NCI-H1417 treated with DMSO at 0.1 percent for 48 hours (cell line): ENCODE measurements at places on chromosomes 16 and 17.

- no peak for DNase-seq
Measured at GRCh38 chr17:72682605-72683004, 409.9 kb downstream of the SLC39A11 start.

- DNase-seq, result no peak
Measured at GRCh38 chr17:63544467-63545301, 5.6 kb upstream of the DCAF7 start.

DNA sequence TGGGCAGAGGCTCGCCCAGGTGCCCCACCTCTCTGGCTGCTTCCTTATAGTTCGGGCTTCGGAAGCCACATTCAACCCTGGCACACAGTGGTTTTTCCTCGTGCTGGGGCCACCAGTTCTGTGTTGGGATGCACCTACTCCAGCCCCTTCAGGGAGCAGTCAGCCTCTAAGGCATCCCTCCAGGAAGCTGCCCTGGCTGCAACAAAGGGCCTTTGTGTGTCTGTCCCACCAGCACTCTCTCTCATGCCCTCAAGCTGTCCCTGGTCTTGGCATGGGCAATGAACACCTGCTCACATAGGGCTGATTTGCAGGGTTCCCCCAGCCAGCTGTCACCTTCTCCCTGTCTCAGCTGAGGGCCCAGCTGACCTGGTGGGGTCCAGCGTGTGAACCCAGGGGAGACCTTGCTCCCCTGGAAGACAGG is 754 bp upstream of the NOXO1 start:
- DNase-seq, result no peak

DNA sequence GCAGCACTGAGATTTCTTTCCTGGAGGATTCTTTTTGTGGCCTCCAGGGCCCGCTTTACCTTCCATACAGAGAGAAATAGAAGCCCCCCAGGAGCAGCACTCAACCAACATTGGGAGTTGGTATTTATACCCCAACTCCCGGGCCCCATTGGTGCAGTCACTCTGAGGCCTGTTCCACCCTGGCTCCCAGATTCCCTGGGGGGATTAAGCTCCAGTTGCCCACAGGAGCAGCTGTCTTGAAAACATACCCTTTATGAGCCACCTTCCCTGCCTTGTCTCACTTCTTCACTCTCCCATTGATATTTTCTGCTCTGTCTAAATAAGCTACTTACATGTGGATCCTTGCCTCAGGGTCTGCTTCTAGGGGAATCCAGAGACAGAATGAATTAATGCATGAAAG is 167.8 kb downstream of the KATNIP start:
- DNase-seq, result no peak

GRCh38 chr16:787321-787966 is 737 bp downstream of the RPUSD1 start:
- no peak for DNase-seq

DNA sequence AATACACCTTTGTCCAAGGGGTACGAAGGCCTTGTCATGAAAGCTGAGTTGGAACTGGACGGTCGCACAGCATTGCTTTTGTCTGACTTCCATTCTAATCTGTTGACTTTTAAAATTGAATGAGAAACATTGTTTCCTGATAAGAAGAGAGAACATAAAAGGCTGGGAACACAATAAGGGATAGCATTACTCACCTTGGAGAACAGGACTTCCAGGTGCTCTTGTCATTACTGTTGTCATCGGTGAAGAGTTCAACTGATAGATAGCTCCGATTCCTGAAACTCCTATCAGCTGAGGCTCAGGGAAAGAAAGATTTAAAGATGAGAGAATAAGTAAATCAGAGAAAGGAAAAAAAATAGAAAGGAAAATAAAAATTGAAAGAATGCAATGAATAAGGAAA is 351.1 kb downstream of the KCNJ2 start:
- DNase-seq, result no peak

GRCh38 chr17:66791347-66791746 is 43.6 kb upstream of the CACNG5 start:
- no peak for DNase-seq

- DNase-seq, result no peak
Measured at GRCh38 chr16:4862639-4863038, 15.4 kb downstream of the UBN1 start.

DNA sequence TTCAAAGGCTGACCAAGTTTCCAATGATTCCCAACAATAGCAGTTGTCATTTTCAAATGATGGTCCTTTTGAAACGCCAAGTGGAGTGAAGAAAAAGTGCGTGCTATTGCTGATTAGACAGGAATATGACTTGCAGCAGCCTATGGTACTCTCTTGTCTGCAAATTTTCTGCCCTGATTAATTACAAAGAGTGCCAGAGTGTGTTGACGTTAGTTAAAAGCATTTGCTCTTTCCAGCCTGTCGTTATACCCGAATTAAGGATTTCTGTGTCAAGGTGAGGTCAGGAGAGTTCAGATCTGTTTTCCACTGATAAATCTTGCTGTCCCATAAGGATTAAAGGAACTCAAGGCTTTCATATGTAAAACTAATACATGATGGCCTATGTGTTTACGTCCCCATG is 75.0 kb upstream of the ADAMTS18 start:
- no peak for DNase-seq

GRCh38 chr17:55692276-55692675 is 30.4 kb downstream of the TMEM100 start:
- DNase-seq, result no peak

- no peak for DNase-seq
Measured at GRCh38 chr17:56596691-56597494, 3.4 kb downstream of the NOG start.

- DNase-seq, result no peak
Measured at GRCh38 chr17:67531291-67531690, 154.2 kb downstream of the PITPNC1 start.

GRCh38 chr17:6753006-6753445 is 2.8 kb upstream of the XAF1 start:
- no peak for DNase-seq

- no peak for DNase-seq
Measured at GRCh38 chr16:30380803-30381208, 1.6 kb downstream of the SEPTIN1 start.

DNA sequence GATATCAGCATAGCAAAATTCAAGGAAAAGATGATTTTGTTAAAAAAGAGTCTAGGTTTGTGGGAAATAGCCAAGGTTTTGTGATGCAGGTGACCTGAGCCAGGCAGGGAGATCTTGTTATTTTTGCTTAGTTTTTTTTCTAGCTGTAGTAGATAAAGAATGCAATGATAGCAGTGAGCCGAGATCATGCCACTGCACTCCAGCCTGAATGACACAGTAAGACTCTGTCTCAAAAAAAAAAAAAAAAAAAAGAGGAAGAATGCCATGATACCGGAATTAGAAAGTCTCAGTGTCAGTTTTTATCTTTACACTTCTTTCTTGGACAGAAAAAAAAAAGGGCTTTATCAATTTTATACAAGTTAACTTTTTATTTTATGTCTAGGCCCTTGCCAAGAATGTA is 27.5 kb downstream of the TMEM238L start:
- DNase-seq, result no peak

- DNase-seq, result no peak
Measured at GRCh38 chr17:43846963-43847371, at the start of gene CD300LG. Gene CD300LG (plus strand): TSS chr17:43847176. CDS start chr17:43847217, 41 bp downstream.

GRCh38 chr16:23008041-23008440 is 141.2 kb downstream of the USP31 start:
- DNase-seq, result no peak

DNA sequence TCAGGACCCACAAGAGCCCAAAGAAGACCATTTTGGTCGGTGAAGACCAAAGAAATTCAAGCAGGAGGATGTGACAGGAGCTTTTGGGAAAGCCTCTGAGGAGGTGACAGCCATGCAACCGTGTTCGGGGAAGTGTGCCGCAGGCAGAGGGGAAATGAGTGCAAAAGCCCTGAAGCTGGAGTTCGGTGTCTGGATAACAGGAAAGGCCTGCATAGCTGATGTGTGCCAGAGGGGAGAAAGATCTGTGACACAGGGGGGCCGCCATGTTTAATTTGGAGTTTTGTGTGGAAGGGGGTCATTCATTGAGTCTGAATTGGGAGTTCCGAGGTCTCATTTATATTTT is 870 bp upstream of the ZC3H7A start:
- DNase-seq, result no peak

GRCh38 chr17:82171750-82172375 is 40.8 kb downstream of the CCDC57 start:
- DNase-seq, result no peak

GRCh38 chr17:42518755-42519545 is 17.1 kb upstream of the NAGLU start:
- no peak for DNase-seq

DNA sequence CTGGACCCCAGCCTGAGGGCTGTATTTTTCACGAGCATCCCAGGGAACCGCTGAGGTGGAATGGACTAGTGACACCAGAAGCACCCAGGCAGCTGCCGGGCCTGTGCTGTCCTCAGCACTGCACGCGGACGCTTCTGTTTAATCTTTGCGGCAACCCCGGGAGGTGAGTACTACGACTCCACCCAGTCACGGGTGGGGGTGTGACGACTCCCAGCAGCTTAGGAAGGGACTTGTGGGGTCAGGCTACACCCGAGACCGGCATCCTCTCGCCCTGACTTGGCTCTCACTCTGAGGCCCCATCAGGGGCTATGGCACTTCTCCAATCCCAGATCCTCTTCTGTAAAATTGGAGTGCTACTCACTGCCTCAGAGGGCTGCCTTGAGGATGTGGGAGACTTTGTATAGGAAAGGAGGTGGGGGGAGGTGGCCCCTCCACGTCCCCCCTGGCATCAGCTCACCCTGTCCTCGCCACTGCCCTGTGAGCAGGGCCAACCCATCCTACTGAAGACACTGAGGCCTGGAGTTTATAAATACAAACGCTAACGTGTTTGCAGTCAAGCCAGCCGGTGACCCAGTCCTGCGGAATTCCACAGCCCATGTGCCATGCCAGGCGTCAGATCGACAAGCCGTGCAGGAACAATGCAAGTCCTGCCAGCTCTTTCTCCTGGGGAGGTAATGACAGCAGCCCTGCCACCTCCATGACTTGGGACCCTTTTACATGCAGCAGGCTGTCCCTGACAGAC is 44.4 kb downstream of the PPL start:
- no peak for DNase-seq

DNA sequence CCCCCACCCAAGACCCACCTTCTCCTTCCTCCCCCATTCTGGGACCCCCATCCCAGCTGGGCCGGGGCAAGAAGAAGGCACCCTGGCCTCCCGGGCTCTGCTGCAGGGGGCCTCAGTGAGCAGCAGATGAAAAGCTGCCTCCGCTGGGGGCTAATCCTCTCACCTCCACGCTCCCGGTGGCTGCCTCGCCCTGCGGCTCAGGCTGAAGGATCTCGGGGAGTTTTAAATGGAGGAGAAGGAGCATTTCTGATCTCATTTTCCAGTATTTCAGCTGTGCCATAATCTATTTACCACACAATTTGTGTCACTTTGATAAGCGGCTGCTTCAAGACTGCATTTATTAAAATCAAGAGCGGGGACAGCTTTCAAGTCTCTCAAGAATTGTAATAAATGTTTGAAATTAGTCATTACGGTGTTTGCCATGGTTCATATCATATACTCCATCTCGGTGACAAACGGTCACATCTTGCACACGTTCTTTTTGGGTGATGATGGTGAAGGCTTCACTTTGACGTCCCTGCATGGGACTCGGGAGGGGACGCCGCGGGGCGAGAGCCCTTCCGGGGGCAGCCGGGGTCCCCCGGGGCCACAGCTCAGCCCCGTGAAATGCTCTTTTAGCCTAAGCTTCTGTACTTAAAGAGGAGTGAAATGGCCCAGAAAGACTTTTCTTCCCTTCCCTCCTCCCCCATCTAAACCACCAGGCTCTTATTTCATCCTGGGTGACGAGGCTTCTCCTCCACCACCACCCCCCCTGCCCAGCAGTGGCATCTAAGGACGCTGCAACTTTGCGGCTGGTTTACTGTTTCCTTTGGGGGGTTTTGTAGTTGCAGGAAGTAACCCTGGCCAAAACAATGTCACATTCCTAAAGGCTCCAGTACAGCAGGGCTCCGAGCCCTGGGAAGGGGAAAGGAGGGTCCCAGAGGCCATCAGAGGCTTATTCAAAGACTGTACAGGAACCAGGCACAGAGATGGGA is 313.1 kb upstream of the TNRC6C start:
- no peak for DNase-seq

DNA sequence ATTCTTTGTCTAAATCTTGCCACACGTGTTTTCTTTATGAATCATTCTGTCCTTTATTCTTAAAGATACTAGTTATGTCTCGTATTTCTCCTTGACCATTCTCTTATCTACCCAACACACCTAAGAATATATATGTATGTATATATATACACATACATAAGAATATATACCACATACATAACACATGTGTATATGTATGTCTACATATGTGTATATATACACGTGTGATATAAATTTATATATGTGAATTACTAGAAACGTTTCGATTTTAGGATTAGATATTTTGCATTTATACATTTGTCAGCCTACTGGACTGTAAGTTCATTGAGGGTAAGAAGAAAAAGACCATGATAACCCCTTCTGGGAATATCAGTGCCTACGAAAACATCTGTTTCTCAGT is 388.6 kb downstream of the GRIN2A start:
- DNase-seq, result no peak

GRCh38 chr17:7022781-7023571 is at the start of gene BCL6B:
Gene BCL6B (plus strand): TSS chr17:7023050. CDS start chr17:7023672, 622 bp downstream.
- no peak for DNase-seq

GRCh38 chr16:23699100-23699499 is 13.9 kb downstream of the ERN2 start:
- no peak for DNase-seq

DNA sequence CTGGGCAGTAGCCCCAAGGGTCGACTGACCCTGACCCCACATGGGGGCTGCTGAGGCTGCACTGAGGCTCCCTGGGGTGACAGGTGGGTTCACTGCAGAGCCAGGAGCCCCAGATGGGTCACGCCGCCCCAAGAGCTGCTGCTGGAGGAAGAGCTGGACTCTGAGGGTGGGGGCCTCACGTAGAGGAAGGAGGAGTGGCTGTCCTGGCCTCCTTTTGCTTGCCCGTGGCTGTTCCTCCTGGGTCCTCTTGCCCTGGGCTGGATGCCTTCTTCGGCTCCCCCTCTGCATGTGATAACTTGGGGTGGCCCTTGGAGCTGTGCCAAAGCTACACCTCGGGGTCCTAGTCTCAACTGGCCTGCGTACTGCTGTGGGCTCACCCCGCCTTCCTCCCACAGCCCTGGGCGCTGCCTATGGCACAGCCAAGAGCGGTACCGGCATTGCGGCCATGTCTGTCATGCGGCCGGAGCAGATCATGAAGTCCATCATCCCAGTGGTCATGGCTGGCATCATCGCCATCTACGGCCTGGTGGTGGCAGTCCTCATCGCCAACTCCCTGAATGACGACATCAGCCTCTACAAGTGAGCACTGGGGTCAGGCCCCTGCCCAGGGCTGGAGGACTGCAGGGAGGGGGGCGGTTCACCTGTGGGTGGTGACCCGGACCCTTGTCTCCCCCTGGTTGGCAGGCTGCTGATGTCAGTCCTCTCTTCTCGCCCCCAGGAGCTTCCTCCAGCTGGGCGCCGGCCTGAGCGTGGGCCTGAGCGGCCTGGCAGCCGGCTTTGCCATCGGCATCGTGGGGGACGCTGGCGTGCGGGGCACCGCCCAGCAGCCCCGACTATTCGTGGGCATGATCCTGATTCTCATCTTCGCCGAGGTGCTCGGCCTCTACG is 1.1 kb upstream of the AMDHD2 start:
- DNase-seq, result no peak
